Retina (tissue), 1 donor: ENCODE measurements at places on chromosomes 11 and 22.

GRCh38 chr11:36328966-36329673, 33.0 kb downstream of the PRR5L start:
- DNase-seq = no peak

DNA sequence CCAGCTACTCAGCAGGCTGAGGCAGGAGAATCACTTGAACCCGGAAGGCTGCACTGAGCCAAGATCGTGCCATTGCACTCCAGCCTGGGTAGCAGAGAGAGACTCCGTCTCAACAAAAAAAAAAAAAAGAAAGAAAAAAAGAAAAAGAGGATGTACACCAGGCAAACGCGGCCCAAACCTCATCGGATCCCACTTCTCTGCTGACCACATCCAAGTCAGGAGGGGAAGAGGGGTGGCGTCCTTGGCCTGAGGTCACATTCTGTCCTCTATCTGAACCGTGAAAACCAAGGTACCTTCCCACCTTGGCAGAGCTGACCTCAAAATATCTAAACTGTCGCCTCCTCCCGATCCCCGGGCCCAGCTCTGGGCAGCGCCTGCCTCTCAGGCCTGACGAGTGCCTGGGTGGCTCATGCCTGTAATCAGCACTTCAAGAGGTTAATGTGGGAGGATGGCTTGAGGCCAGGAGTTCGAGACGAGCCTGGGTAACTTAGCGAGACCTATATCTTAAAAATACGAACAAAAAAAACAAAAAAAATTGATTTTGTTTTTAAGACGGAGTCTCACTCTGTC, 25.1 kb downstream of the RGL4 start:
- no peak for DNase-seq

DNA sequence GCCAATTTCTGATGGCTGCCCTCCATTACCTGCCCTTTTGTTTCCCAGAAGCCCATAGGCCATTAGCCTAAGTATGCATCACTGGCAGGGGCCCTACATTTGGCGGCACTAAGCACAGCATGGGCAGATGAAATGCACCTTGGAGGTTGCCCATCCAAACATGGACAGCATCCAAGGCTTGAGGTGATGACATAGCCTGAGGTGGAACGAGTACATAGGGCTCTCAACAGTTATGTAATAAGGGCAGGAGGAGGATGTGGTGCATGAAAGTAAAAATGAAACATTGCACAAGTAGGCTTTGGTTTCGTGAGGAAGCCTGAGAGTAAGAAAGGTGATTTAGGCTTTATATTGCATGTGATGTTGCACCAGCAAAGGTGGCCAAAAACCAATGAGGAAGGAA, 148.1 kb downstream of the FAM76B start:
- DNase-seq = no peak

- DNase-seq = peak; percentile 45
Measured at GRCh38 chr11:88337987-88338668, 592 bp upstream of the CTSC start.

GRCh38 chr11:115122274-115122673, 381.9 kb downstream of the CADM1 start:
- DNase-seq = no peak

GRCh38 chr11:87266751-87267150, 229.0 kb downstream of the TMEM135 start:
- no peak for DNase-seq

- DNase-seq = no peak
Measured at GRCh38 chr22:18058371-18059093, 19.3 kb upstream of the PEX26 start.
